Suppressor macrophage treated with lipopolysaccharide for 4 hours (primary cell): ENCODE measurements at places on chromosomes 12 and 14.

GRCh38 chr14:98219638-98220037, 1052.4 kb downstream of the BCL11B start:
- no peak for DNase-seq

- DNase-seq: peak; percentile 88
These were observed 2.3 kb upstream of the GLIPR1 start for GRCh38 chr12:75478116-75478794.

- DNase-seq: no peak
These were observed 12.5 kb upstream of the FOXN3 start for GRCh38 chr14:89429199-89430181.

DNA sequence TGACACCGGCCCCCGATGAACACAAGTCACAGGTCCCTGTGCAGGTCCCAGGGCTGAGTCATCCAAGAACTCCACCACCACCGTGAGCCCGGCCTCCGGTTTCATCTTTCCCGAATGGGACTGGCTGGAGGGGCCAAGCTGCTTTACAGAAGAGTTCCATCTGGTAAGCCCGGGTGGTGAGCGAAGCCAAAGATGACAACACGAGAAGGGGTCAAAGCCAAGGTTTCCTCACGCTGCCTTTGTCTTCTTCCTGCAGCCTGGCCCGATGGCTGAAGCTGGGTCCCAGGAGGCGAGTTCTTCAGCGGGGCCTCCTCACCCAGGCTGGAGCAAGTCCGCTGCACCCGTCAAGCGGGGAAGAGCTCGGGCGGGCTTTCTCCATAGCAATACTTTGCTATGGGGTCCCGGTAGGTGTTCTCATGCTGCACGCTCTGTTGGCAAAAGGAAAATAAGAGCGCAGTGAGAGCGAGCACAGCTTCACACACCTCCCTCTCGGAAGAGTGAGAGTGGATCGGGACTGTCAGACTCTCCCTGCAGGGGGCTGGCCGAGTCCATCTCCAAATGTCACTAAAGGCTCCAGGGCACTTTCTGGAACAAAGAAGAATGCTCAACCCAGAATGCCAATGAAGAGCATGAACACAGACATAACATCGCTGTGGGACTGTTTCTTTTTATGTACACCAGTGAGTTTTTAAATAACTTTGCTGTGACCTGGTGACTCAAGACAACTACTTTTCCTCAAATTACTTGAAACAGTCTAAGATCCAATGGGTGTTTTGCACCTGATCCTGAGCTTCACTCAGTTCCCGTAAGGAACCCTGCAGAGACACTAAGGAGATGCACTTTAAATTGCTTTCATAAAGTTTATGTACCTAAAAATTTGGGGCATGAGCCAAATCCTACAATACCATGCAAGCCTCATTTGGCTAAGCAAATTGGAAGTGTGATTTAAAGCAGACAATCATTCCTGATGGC, 20.1 kb downstream of the SPRING1 start:
- no peak for DNase-seq

GRCh38 chr14:52185178-52185577, 82.3 kb upstream of the PTGDR start:
- DNase-seq: no peak

DNA sequence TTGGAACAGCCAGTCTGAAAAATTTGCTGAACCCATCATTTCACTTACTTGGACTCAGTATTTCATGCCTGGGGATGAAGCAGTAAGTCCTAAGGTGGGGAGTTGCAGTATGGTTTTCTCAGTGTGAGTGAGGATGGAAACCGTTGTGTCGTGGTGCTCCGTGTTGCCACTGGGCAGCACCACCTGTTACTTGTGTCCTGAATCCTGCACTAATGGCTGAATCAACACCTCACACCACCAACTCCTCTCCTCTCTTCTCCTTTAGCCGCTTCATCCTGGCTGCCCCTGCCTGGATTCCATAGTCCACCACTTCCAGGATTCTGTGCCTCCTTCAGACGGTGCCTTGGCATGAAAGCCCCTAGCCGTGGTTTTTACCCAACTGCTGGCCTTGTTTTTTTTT, 3.0 kb upstream of the EP400 start:
- no peak for DNase-seq

- DNase-seq: no peak
These were observed 89.9 kb downstream of the NKX2-1 start for GRCh38 chr14:36430169-36430568.

DNA sequence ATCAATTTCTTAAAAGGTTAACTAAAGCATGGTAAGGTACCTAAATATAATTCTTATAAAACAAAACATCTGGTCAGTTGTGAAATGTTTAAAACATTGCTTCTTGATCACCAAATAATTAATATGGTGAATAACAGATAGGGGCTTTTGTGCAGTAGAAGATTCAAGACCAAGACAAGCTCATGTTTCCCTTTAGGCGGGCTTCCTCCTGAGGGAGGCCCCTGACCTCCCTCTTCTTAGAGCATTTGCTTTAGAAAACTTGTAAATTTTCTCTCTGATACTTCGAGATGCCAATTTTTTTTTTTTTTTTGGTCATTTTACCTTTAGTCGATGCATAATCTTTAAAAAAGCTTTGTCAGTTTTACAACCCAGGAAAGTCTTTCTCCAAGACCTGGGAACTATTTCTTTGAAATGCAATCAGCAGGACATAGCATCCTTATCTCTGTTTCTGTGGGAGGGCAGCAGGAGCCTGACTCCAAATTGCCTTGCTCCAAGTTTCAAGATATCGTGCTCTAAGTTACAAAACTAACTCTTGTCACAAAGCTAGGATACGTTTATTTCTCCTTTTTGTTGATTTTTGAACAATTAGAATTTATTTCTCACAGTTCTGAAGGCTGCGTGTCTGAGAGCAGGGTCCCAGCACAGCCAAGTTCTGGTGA, 66.6 kb upstream of the BICD1 start:
- DNase-seq: no peak

GRCh38 chr12:49942921-49943624, 7.5 kb upstream of the AQP2 start:
- no peak for DNase-seq

- no peak for DNase-seq
These were observed 3.0 kb upstream of the ZC3H14 start for GRCh38 chr14:88559852-88560251.

DNA sequence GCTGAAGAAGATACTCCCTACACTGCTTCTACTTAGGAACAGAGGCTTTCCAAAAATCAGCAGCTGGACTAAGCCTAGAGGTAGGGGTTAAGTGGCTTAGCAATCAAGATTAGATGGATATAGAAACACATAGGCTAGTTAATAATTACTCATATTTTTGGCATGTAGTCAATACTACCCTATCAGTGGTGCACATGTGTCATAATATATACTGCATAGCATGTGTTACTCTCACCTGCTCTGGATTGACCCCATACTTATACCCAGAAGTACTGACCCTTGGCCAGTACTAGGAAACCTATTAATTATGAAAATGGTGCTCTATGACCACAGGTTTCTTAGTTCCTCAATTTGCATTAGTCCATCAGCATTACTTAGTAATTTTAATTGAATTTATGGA, 528.4 kb upstream of the LMO3 start:
- DNase-seq: no peak

GRCh38 chr14:96741151-96741977, 55.8 kb upstream of the VRK1 start:
- peak; percentile 68 for DNase-seq

GRCh38 chr14:39426605-39427004, 5.6 kb downstream of the FBXO33 start:
- peak; percentile 24 for DNase-seq

DNA sequence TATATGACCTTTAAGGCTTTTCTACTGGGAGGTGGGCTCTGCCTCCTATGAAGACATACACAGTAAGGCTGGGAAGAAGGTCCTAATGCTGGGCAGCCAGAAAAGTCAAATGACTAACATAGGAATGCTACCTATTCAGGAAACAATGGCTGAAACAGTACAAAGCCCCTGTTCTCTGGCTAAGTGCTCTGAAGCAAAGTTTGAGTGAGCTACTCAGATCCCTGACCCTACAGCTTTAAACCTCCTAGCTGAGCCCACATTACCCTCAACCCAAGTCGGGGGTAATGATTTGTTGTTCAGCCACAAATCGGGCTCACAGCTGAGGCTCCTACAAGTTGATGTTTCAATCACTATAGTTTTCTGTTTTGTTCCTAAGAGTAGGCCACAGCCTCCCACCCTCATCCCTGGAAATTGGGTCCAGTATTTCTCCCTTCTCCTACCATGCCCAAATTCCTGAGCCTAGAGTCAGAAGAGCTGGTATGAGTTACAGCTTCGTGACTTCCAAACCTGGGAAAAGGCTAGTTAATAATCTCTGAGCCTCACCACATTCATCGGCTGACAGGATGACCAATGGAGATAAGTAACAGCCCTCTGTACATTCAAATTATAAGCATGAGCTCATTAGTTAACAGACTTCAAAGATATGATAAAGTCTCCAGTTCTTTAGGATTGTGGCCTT, 46.5 kb downstream of the BTBD7 start:
- DNase-seq: no peak

GRCh38 chr14:52015411-52016030, 26.2 kb downstream of the RTRAF start:
- no peak for DNase-seq

DNA sequence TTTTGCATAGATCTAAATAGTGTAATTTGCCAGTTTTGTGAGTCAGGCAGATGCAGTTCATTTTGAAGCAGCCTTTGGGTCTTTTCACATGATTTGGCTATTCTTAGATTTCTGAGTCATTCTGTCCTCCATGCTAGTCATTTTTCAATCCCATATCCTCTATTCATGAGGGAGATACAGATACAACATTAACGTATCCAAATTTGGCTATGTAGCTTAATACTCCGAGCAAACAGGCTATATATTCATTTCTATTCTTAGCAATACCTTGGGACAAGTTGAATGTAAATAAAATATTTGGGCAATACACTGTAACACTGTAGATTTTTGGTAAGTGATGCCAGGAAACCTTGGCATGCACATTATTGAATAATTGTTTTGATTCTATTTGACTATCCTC, 270.7 kb upstream of the PDE3A start:
- DNase-seq: peak; percentile 4

DNA sequence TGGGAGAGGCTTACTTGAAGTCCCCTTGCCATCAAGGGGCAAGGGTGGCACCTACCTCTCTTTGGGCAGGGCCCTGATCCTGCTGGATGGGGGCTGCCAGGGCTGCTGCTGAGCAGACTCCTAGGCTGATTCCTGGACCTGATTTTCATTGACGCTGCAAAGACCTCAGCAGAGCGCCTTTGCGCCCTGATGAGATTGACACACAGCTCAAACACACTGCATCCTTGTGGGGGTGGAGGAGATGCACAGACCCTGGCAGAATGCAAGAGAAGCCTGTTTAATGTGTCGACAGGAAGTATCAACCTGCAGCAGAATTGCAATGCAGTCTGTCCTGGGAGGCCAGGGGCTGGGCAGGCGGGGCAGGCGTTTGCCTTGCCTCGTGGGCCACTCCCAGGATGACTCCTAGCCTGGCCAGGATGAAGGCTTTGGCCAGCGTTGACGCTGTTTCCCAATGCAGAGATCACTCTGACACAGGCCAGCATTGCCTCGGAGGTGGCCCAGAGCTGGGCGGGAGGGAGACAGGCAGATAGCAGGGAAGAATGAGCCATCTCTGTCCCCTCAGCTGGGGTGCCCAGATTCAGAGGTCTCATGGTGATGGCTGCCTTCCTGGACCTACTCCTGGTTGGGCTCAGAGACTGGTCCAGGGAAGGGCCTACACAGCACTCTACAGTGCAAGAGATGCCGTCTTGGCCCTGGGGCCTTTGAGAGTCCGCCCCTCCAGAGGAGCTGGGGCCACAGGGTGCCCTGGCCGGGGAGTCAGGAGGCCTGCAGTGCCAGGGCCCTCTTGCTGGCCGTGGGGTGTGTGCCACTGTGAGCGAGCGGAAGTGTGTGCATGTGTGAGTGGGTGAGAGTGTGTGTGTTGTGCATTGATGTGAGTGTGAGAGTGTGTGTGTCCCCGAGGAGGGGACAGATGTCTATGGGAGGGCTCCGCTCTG, 108.3 kb downstream of the KIF26A start:
- DNase-seq: no peak

DNA sequence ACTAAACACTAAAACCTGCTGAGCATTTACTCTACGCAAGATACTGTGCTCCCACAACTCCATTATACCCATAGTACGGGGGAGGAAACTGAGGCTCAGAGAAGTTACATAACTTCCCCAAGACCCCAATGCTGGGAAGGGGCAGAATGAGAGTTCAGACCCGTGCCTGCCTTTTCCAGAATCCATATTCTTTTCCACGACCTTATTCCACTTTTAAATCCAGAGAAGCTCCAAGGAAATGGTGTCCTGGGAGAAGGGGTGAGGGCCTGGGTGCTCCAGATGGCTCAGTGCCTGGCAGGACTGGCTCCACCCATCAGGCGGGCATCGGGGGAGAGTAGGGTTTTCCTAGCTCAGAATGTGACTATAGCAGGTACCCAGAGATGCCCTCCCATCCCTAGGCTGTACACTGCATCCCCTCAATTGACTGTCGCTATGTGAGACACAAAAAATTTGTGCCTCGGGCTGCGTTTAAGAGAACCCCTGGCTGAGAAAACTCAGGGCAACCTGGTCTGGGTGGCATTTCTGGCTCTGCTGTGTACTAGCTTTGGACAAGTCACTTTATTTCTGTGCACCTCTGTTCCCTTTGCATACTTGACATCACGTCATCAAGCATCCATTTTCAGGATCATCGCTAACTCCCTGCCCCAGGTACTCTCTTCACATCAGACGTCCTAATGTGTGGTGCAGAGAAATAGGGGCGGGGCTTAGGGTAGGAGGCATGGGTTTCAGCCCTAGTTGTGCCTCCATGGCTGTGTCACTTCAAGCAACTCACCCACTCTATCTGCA, 11.6 kb upstream of the IQSEC3 start:
- DNase-seq: no peak

- DNase-seq: peak; percentile 8
These were observed 131.2 kb upstream of the DYRK2 start for GRCh38 chr12:67517181-67517887.

GRCh38 chr14:98412431-98412830, 859.6 kb downstream of the BCL11B start:
- no peak for DNase-seq

DNA sequence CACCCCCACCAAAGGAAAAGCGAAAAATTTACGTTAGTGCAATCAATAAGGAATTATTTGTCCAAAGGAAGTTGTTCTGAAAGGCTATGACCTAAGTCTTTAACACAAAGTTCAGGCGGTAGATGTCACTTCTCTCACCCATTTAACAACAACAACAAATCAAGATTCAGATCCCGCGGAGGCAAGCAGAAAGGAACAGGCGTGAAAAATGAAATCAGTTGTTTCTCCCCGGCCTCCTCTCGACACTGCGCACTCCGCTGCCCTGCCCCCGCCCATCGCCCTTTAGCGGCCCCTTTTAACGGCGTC, 1.4 kb downstream of the DENND5B start:
- DNase-seq: peak; percentile 71

DNA sequence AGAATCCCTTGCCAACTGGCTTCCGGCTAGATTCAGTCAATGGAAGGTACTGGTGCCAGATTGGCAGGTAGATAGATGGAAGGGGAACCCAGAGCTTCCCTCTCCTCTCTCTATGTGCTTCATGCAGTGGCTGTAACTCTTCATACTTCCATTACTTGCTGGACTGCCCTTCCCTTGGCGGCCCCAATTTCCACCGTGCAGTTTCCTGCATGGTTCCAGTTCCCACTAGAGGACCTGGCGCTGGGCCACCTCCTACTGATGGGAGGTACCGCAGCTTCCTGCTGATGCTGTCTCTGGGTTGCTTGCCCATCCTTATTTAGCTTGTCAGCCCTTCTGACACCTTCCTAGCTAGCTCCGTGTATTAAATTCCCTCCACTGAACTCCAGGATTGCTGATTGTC, 226.4 kb downstream of the ANO2 start:
- no peak for DNase-seq
